M059J (cell line): ENCODE measurements at places on chromosomes 7 and 10. TPM values are rescaled to one million over a fixed set of nuclear protein-coding genes. Genes with fewer than 3 reads are reported as not detected.
A peak's percentile ranks its signal among the peaks of the same experiment; 100 is the strongest.

GRCh38 chr7:31068006-31068675 lies 16.0 kb downstream of the ADCYAP1R1 start:
- DNase-seq = no peak

DNA sequence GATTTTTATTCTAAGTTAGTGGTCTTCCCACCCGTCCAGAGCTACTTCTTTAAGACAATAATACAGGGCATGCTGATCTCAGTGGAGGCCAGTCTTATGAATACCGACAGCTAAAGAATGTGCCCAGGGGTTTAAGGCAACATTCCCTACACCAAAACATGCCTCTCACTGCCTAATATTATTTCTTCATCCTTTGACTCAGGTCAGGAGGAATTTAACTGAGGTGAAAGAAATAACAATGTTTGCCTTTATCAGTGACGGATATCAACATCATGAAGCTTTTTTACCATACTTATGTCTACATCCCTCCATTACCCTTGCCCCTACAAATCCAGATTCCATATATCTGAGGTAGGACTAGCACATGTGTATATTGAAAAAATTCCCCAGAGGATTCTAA lies 33.3 kb upstream of the TES start:
- DNase-seq = peak; percentile 87

CCL24 gene
- total RNA-seq = not detected in 2 replicates

DNA sequence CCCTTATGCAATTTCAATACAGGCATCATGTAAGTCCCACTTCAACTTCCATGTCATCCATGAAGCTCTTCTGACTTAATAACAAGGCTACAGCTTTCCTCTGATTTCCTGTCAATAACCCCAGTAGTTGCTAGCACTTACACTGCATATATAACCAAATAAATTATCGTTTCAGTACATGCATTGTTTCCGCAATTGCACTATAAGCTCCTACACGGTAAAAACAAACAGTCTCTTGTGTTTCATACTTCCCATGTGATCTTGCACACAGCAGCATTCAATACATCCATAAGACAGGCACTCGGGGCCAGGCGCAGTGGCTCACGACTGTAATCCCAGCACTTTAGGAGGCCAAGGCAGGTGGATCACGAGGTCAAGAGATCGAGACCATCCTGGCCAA lies 41.4 kb downstream of the FBXW4 start:
- no peak for DNase-seq

DNA sequence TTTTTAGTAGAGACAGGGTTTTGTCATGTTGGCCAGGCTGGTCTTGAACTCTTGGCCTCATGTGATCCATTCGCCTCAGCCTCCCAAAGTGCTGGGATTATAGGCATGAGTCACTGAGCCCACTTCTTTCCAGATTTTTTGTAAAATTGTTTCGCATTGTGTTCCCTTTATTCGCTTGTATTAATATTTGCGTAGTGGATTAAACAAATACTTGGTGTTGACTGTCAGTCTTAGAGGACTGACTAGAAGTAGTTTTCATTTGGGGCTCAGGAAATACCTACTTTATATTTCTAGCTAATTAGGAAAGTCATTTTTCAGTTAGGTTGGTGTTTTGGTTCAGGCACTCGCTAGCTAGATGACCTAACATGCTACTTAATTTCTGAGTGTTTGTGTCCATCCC lies 11.1 kb downstream of the WAC start:
- no peak for DNase-seq

GRCh38 chr10:129962031-129962871 lies 1.8 kb downstream of the EBF3 start:
- no peak for DNase-seq

- no peak for DNase-seq
Measured at GRCh38 chr7:111101856-111102646, 11.1 kb downstream of the LRRN3 start.

ZNF467 gene
- 0.96 TPM in 1 of 2 replicates, not detected in the other for total RNA-seq
